ELR (cell line): ENCODE measurements at places on chromosomes 5 and 9.

DNA sequence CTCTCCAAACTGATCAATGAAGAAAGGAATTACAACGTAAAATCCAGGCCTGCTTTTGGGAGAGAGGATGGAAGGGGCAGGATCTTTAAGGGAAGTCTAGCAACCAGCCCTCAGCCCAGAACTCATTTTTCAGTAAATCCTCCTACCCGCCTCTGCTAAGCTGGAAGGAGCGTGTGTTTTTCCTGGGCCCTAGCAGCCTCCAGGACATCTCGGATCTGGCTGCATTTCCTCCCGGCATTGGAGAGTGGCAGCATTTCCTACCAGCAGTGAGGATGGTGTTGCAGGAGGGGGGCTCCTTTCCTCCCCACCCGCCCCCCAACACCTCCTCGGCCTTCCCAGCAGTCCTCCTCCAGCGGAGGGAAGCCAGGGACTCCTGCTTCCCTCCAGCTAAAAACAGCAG is 54.5 kb downstream of the DCP2 start:
- DNase-seq, result no peak

DNA sequence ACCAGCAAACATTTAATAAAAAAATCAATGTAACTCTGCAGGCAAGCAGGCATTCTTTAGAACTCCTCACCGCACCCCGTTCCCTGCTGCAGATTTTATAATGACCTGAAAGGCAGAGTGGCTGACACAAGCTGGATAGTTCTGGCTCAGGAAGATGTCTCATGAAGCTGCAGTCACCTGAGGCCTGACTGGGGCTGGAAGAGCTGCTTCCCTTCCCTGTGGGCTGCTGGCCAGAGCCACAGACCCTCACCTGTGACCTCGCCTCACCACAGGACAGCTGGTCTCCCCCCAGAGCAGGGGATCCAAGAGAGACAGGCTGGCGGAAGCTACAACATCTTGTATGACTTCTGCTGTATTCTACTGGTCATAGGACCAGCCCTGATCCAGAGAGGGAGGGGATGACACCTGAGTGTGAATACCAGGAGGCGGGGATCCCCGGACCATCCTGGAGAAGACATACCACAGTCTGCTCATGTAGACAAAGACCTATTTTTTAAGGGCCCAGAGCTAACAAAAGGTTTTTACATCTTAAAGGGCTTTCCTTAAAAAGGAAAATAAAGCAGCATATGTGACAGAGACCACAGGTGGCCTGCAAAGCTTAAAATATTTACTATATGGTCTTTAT is 43.9 kb downstream of the RAPGEF1 start:
- no peak for DNase-seq

DNA sequence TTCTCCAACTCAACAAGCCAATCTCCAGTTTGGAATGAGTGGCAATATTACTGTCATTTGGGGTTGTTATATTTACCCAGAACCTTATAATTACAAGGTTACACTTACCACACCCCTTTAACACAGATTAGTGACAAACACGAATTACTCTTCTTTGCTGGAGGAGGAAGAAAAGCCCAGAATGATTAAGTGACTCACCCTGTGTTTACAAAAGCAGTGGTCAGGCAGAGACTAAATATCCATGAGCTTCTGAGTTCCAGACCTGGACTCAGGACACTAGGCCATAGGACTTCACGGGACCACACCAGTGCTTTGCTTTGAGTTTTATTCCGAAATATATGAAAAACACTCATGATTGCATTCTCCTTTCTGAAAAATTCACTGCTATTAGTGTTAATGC is 370.8 kb downstream of the TLE1 start:
- peak; percentile 84 for DNase-seq

DNA sequence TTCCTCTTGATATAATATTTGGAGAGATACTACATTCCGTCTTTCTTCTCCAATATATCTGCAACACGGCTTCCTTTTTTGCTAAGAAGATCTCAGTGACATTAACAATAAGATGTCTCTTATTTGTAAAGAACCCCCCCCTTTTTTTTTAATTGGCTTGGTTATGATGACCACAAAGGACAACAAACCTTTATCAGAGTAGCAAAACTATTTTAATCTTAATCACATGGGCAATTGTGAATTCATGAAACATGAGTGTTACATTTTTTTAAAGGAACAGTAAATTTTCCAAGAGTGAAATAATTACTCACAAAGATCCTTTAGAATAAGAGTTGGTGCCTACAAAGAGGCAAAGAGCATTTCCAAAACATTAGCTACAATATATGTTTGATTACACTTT is 554.1 kb downstream of the MAT2B start:
- no peak for DNase-seq

GRCh38 chr5:31187591-31187990 is 5.9 kb upstream of the CDH6 start:
- no peak for DNase-seq

GRCh38 chr5:119355685-119356611 is at the start of gene TNFAIP8:
TNFAIP8 (plus strand) TSS chr5:119356019; CDS start chr5:119356091, 72 bp downstream.
- DNase-seq, result peak; percentile 72

- no peak for DNase-seq
Observed at GRCh38 chr5:65790371-65791163, 68.6 kb downstream of the NLN start.

DNA sequence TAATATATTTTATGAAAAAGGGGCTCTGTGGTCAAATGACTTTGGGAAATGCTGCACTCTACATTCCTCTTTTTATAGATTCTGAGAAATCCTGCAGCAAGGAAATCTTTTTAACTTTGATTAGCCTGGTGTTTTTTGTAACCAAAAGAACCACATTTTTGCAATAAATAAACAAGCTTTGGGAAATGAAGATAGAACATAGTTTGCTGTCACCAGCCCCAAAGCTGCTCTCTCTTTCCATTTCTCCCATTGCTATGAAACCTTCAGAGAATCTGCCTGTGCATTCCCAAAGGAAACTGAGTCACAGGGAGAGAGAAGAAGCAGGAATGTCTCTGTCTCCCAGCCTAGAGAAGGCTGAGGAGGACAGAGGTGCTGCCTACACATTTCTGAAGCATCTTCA is 59.0 kb downstream of the COL15A1 start:
- no peak for DNase-seq

- DNase-seq, result no peak
Observed at GRCh38 chr9:17075758-17076485, 58.9 kb upstream of the CNTLN start.
